ENCODE measurements at places on chromosomes 4 and X.

GRCh38 chrX:46576458-46576857 is 2.9 kb downstream of the CHST7 start:
- DNase-seq, result no peak

DNA sequence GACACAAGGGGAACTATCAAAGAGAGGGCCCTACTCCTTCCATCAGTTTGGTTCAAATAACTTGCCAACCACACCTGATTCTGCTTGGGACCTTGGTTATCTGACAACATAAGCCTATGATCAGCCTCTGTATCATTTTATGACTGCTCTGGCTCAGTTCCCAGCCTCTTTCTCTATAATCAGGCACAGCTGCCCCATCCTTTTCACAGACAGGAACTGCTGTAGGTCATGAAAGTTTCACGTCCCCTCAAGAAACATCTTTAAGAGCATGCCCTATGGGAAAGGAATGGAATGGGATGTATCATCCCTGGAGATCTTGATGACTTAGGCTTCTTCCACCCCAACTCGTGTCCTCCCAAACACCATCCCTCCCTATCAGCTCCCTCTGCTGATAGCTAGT is 243.4 kb downstream of the AR start:
- no peak for DNase-seq

GRCh38 chr4:184352891-184353290 is 121.5 kb downstream of the IRF2 start:
- no peak for DNase-seq

DNA sequence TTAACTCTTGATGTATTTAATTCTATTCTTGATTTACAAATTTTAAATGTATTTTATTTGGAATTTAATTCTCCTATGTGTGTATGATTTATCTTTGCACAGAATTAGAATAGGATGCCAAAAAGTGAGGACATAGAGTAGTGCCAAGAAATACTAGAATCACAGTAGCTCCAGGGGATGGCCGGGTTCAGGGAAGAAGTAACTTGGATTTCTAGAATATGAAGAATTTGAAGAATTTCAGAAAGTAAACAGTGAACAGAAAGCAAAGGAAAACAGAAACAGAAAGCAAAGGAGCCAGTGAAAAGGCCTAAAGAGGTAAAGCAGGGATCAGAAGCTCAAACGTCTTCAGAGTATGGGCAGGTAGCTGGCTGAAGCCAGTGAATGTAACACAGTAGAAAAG is 1187.6 kb downstream of the RPA4 start:
- no peak for DNase-seq

DNA sequence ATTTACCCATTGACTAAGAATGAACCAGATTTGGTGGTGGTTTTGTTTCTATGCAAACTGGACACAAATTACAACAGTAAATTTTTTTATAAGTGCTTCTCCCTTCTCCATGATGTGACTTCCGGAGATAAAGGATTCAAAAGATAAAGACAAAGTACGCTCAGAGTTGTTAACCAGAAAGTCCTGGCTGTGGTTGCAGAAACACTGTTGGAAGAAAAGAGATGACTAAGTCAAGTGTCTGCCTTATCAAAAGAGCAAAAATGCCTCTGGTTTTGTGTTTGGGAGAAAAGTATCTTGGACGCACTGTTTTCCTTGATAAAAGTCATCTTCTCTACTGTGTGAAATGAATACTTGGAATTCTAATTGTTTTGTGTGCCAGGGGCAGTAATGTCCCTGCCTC is 213.4 kb downstream of the GC start:
- DNase-seq, result no peak

GRCh38 chrX:110415440-110416170 is 57.0 kb downstream of the RTL9 start:
- DNase-seq, result no peak

- no peak for DNase-seq
Measured at GRCh38 chr4:14520171-14520570, 482.1 kb upstream of the CPEB2 start.

GRCh38 chr4:2255501-2256155 is 6.3 kb downstream of the MXD4 start:
- DNase-seq, result no peak

- DNase-seq, result no peak
Measured at GRCh38 chrX:16205840-16206239, 38.6 kb downstream of the MAGEB17 start.

- no peak for DNase-seq
Measured at GRCh38 chrX:123648028-123648810, 84.6 kb downstream of the THOC2 start.

GRCh38 chr4:173169178-173169427 is 492 bp downstream of the GALNT7 start:
- DNase-seq, result no peak

DNA sequence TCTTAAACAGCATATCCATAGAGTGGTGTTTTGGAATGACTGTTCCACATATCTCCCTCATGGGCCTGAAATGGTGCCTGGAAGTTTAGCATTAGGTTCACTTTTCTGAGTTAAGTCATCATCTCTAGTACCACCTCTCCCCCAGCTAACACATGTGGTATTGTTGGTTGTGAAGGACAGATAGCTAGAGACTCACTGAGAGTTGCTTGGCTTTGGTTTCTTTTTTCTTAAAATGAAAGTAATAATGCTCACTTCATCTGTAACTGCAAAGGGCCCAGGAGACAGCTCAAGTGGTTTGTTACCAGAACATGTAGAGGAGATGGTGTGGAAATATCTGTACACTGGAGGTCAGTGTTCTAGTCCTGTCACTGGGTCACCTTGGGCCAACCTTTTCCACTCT is 90.9 kb downstream of the EFNB1 start:
- no peak for DNase-seq

GRCh38 chrX:153551135-153551534 is 33.7 kb downstream of the ATP2B3 start:
- DNase-seq, result no peak

GRCh38 chr4:124641715-124642381 is 70.7 kb downstream of the ANKRD50 start:
- no peak for DNase-seq

- no peak for DNase-seq
Measured at GRCh38 chrX:63744850-63745394, 40.1 kb downstream of the ARHGEF9 start.

All from activated CD8-positive, alpha-beta memory T cell treated with anti-CD3 and anti-CD28 coated beads for 1 hour (primary cell).